ENCODE measurements at places on chromosomes 11 and 22.
A peak's percentile ranks its signal among the peaks of the same experiment; 100 is the strongest.

DNA sequence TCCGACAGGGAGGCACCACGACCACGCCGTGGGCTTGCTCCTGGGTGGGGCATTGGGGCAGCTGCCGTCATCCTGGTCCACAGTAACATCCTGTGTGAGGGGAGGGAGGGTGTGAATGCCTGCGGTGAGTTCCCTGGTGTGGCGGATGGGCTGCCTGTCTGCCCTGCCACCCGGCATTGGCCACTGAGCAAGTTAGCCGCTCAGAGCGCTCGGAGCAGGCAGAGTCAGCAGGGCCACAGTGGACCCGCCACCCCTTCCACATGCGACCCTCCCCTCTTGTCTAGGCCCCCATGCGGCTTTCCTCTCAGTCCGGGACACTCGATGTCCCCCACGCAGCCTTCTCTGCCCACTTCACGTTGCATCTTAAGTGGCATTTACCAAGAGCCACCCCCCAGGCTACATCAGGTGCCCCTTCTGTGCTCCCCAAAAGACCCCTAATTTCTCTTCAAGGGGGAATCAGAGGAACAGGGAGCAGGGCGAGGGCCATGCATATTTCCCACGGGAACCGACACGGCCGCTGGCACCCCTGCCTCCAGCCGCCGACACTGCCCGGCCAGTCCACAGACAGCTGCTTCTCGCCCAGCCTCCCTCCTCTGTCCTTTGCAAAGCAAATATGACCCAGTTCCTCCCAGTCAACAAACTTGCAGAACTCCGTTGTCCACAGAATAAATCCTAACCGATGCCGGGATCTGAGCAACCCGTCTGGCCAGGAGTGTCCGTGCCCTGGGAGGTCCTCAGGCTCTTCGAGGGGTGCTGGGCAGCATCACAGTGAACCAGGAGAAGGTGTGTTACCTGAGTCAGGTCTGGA lies 1482.1 kb downstream of the TBC1D22A start:
- no peak for DNase-seq

DNA sequence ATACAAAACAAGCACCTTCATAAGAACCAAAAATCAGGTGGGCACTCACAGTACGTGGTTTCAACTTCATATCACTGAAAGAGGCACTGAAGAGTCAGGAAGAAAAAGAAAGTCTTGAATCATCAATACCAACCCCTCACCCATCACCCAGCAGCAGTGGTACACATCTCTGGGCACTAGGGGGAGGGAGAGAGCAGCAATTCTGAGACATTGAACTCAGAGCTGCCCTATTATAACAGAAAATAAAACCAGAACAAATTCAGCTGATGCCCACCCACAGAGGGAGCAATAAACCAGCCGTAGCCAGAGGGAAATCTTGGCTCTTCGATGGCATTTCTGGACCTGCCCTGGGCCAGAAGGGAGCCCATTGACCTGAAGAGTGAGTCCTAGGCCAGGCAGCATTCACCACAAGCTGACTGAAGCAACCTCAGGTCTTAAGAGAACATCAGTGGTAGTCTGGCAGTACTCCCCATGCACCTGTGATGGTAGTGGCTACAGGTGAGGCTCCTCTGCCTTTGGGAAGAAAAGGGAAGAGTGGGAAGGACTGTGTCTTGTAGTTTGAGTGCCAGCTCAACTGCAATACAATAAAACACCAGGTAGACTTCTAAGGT lies 42.2 kb upstream of the FAM181B start:
- DNase-seq = peak; percentile 35

- no peak for DNase-seq
These were observed 27.7 kb downstream of the CACNA1I start for GRCh38 chr22:39598017-39598965.

DNA sequence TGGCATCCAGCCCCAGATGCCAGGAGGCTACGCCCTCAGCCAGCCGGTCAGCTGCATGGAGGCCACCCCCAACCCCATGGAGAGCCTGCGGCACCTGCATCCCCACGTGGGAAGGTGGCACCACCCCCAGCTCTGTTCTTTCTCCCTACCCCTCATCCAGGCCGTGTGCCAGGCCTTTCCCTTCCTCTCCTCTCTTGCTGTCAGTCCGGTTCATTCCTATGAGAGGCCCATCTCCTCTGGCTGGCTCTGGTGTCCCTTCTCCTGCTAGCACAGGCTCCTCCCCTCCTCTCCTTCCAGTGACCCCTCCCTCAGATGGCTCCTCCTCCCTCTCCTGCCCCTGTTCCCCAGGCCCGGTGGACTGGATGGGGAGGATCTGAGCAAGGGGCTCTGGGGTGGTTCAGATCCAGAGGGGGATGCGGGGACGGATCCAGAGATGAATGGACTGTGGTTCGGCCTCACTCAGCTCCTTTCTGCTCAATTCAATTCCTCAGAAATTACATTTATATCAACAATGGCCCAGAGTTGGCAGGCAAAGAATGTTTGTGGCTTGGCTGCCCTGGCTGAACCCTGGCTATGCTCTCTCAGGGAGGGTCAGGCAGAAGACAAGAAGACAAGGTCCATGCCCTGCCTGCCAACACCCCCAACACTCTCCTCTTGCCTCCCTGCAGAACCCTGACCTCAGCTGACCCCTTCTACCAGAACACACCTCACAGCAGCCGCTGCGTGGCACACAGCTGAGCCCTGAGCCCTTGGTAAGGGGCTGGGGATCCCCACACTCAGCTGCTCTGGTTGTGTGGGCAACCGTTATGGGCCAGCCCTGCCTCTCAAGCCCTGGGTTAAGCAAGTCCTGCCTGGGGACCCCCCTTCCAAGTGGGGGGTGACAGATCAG lies 18.5 kb upstream of the LRRC10B start:
- no peak for DNase-seq

- DNase-seq = no peak
These were observed 13.4 kb upstream of the GRK2 start for GRCh38 chr11:67252831-67253239.

DNA sequence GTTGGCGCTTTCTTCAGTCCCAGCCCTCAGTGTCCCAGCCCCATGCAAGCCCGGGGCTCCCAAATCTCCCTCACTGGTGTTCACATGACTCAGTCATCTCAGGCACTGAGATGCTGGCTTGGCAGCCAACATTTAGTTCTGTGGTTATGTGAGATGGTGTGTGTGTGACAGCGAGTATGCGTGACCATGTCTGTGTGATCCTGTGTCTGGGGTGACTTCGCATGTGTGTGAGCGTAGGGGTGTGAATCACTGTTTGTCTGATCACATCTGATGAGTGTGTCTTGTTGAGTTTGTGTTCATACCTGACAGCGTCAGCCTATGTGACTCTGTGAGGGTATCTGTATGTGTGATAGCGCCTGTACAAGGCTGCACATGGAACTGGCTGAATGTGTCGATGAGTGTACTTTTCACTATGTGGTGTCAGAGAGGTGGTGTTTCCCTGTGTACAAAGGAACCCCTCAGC lies 16.2 kb downstream of the CREB3L1 start:
- no peak for DNase-seq

- DNase-seq = no peak
These were observed 22.4 kb downstream of the CPT1A start for GRCh38 chr11:68819362-68819761.

DNA sequence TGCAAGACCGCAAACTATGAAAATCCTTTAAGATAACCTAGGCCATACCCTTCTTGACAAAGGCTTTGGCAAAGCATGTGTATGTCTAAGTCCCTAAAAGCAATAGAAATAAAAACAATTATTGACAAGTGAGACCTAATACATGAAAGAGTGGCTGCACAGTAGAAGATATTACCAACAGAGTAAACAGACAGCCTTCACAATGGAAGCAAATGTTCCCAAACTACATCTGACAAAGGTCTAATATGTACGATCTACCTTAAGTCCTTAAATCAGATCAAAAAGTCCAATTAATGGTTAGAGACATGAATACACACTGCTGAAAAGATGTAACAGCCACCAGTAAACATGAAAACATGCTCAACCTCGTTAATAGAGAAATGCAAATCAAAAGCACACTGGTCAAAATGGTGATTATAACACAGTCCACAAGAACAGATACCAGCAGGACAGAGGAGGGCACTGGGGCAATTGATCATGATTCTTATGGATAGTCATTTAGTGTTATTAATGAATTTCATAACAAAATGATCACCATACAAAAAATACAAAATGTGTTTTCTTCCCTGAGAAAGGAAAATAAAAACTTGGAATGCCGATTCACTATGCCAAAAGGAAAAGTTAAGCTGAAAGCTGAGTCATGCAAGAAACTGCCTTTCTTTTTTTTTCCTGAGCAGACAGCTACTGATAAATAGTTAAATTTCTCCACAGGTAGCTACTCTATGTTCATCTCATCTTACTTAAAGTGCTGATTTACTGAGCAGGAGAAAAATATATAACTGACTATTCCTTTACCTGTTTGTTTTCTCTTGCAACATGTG lies 102.6 kb upstream of the VPREB1 start:
- no peak for DNase-seq

GRCh38 chr11:57254631-57255030 lies 17.6 kb upstream of the APLNR start:
- no peak for DNase-seq

DNA sequence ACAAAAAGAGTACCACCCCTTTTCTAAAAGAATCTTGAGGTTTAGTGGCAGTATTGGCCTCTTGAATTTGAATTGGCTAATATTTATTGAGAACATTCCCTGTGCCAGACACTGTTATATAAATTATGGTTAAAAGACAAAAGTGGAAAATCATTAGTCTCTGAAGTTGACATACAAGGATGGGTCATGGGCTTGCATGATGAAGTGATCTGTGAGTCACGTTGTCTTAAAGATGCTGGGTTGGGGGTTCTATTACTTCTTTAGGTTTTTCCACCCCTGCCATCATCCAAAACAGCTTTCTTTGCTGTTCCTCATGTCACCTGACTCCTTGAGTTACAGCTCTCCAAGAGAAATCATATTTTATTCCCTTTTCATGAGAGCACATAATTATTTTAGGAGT lies 85.0 kb downstream of the CD44 start:
- no peak for DNase-seq

- DNase-seq = no peak
These were observed 52.0 kb downstream of the NRXN2 start for GRCh38 chr11:64670975-64671374.

GRCh38 chr22:36302439-36303114 lies 49.6 kb downstream of the APOL1 start:
- no peak for DNase-seq

GRCh38 chr11:126082251-126083109 lies 19.8 kb upstream of the CDON start:
- no peak for DNase-seq

DNA sequence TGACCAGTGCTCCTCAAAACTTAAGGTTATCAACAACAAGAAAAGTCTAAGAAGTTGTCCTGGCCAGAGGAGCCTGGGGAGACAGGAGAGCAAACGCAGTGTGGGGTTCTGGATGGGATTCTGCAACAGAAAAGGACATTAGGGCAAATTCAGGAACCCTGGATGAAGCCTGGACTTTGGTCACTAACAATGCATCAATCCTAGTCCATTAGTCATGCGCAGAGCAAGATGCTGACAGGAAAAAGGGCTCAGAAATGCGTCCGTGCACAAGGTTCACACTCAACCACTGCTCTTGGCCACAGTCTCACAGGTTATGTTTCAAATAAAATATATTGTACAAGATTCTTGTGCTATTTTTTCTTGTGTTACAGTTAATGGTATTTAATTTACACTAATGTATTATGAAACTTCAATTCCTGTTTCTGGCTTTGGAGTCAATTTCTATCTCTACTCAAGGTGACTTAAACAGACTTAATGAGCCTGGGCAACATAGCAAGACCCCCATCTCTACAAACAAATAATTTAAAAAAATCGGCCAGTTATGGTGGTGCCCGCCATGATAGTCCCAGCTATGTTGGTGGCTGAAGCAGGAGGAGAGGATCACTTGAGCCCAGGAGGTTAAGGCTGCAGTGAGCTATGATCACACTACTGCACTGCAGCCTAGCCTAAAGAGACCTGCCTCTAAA lies 13.6 kb downstream of the GNB1L start:
- no peak for DNase-seq

- no peak for DNase-seq
These were observed 480.0 kb upstream of the CADM1 start for GRCh38 chr11:115984228-115984627.
